ENCODE measurements at places on chromosomes 16 and 17. TPM values are rescaled to one million over a fixed set of nuclear protein-coding genes. Genes with fewer than 3 reads are reported as not detected.

- no peak for DNase-seq
These were observed 10.0 kb downstream of the GPT2 start for GRCh38 chr16:46894036-46894672.

- no peak for DNase-seq
These were observed 5.2 kb upstream of the CDC42EP4 start for GRCh38 chr17:73316919-73317505.

- no peak for DNase-seq
These were observed 131.9 kb downstream of the NPIPB5 start for GRCh38 chr16:22642416-22643088.

CES5A gene
- not detected for total RNA-seq

GRCh38 chr17:40320756-40321523 is 12.0 kb downstream of the RARA start:
- no peak for DNase-seq

DNA sequence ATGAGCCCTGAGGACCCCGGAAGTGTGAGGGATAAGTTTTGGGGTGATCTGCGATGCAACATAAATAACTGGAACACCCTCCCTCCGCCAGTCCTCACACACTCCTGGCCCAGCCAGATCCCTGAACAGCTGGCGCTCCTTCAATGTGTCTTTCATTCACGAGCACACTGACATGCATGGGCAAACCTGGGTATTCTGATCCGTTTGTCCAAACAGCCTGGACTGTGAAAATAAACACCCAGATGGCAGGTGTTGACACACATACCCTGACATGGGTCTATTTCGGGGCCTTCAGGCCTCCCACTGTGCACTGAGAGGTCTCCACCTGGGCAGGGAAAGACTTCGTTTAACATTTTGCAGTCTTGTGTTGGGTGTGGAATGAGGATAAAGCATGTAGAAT is 3.0 kb upstream of the CPNE2 start:
- DNase-seq, result no peak
